CD8-positive, alpha-beta memory T cell (primary cell): ENCODE measurements at places on chromosomes 2 and 18.

DNA sequence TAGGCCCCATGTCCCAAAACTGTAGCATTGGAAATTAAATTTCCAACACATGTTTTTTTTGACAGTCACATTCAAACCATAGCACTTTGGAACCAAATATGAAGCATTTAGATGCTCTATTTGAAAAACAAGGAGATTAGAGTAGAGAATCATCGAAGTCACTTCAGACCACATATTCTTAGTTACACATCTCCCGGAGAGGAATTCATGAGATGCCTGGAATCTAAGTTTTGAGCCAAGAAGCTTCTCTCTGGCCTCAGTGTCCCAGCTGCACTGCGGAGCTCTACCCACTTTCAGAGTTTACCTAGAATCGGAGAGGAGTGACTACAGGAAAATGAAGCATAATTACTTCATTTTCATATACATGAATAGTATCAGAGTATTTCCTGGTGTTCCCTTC is 385.9 kb downstream of the TNS1 start:
- DNase-seq: no peak

- no peak for DNase-seq
These were observed 8.2 kb upstream of the FAM161A start for GRCh38 chr2:61862085-61862484.

GRCh38 chr2:119293254-119293653 is 69.6 kb downstream of the STEAP3 start:
- no peak for DNase-seq

DNA sequence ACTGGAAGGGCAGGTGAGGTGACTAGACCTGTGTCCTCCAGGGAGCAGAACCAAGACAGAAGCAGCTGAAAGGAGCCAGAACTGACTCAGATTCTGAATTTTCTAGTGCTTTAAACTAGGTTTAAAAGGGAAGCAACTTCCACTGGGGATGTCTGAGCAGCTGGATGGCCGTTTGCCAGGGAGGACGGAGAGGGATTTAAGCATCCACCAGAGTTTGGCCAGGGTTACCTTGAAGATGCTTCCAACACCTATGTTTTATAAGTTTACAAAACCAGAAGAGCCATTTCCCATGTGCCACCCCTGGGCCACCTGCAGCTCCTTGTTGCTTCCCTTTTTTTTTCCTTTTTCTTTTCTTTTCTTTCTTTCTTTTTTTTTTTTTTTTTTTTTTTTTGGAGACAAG is 48.6 kb upstream of the RBM44 start:
- DNase-seq: no peak

- no peak for DNase-seq
These were observed 112.5 kb downstream of the SMAD7 start for GRCh38 chr18:48838166-48838775.

- no peak for DNase-seq
These were observed 94.0 kb downstream of the MYCN start for GRCh38 chr2:16034151-16034974.

- DNase-seq: no peak
These were observed 93.5 kb downstream of the VWA3B start for GRCh38 chr2:98180456-98180855.

GRCh38 chr2:73243884-73244570 is 9.9 kb downstream of the CCT7 start:
- DNase-seq: no peak

DNA sequence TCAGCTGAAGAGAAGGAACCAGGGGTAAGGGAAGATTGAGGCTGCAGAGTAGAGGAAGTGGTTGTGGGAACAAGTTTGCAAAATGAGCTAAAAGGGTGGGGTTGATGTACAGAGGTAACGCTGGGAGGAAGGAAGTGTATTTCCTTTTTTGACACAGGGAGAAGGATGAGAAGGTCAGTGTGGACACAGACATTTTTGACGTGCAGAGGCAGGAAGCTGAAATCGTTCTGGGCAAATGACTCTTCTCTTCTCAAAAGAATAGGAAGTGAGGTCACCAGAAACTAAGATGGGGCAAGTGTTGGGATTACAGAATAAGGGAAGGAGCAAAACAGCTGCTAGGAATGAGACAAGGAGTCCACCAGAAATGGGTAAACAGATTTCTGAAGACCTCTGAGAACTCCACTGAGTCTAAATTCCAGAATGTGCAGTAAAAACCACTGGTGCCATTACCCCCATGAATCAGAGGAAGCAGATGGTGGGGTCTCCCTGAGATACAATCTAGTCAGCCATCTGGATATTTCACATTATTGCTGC is 20.0 kb upstream of the RNF149 start:
- peak; percentile 73 for DNase-seq

GRCh38 chr2:227871375-227871791 is at the start of gene DAW1:
TSS of gene DAW1 (plus strand) at chr2:227871631. CDS start at chr2:227871690, 59 bp downstream.
- peak; percentile 66 for DNase-seq

- no peak for DNase-seq
These were observed 232.9 kb upstream of the ID2 start for GRCh38 chr2:8448824-8449556.

DNA sequence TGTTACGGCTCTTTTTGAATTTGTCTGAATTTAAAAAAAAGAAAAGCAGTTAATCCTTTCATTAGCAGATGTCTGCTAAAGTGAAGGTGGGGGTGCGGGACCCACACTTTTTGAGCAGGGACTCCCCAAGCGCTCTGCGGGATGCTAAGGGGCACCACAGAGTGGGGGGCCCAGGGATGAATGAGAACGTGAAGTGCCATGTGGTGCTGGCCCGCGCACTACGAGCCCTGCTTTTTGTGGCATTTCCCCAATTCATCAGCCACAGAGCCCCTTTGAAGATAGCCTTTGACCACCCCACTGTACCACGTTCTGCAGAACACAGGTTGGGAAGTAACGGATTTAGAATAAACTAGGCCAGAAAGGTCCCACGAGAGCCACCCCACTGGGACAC is 28.6 kb downstream of the HS1BP3 start:
- DNase-seq: no peak

DNA sequence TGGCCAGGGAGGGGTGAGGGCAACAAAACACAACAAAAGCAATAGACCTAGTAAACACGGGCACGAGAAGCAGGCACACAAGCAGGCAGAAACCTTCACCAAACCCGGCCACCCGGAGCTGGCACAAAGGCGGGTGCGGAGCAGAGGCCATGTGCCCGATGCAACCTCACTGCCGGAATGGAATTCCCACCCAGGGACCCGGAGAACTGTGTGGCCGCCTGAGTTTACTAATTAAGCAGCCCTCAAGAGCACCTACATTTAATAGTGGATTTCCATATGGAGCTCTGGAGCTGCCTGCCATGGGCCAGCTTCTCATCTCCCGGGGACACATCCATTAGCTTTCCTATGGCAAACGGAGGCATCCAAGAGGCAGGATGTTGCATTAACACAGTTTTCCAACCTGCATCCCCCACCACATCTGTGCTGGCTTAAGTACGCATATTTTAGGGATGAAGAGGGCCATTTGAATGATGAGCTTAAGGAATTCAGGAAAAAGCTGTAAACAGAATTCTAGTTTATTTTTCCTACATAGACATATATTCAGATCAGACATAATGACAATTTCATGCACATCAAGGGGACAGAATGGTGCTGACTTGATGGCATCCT is 104.5 kb upstream of the SMIM21 start:
- DNase-seq: no peak

DNA sequence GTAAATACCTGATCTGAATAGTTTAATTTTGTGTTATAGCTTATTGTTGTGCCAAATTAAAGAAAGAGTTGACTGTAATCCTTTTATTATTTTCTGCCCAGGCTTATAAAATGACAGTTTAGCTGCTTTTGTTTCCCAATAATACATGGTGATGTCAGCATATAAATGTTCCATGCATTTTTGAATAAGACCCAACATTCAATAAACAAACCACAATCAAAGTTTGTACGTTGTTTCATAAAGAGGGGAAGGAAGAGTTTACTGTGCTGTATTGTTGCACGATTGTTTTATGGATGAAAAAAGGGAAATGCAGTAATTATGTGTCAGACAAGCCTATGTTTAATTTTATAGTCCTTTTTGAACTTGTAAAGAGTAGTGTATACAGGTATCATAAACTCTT is 177.2 kb upstream of the SCN7A start:
- DNase-seq: no peak

GRCh38 chr2:120502357-120502756 is 156.4 kb downstream of the INHBB start:
- DNase-seq: no peak

DNA sequence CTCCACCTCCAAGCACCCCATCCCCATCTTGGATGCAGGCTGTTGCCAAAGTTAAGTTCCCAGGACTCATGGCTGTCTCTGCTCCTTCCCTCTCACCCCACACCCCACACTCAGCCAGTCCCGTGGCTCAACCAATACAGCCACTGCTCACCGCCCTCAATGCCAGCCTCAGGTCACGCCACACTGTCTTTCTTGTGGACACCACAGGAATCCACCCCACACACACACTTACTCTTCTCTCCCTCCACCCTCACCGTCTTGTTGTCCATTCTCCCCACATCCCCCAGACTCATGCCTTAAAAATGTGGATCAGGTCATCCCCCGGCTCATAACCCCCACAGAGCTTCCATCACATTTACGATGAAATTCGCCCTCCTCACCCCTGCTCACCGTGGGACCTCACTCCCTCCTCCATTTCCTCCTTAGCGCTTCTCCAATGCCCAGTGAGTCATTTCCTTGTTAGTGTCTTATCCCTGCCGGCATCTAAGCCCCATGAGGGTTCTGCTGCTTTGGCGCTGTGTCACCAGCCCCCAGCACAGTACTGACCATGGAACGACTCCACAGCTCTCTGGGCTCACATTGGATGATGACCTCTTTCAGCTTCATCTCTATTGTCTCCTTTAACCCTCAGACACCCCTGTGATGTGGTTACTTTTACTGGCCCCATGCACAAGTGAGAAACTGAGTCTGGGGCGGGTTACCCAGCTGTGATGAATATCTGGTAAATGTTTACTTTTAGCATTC is 13.8 kb downstream of the MLPH start:
- DNase-seq: no peak

DNA sequence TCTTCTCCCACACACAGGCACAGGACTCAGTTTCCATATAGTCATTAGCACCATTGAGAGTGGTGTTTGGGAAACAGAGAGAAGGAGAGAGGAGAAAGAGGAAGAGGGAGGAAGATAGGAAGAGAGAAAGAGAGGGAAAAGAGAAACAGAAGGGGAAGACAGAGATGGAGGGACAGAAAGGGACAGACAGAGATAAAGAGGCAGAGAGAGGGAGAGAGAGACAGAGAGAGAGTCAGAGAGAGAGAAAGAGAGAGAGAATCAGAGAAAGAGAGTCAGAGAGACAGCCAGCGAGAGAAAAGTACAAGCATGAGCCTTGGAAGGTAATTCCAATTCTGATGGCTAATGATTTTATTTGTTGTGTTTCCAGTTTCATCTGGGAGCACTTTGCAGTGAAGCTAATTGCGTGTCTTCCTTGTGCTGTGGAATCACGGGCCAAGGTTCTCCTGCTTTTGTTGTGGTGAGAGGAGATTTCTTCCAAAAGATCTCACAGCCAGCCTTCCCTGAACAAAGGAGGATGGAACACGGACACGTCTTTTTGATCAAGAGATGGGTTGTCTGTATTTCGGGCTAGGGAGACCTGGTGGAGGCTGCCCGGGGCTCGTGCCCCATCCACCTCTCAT is 153.6 kb upstream of the TWIST2 start:
- no peak for DNase-seq

DNA sequence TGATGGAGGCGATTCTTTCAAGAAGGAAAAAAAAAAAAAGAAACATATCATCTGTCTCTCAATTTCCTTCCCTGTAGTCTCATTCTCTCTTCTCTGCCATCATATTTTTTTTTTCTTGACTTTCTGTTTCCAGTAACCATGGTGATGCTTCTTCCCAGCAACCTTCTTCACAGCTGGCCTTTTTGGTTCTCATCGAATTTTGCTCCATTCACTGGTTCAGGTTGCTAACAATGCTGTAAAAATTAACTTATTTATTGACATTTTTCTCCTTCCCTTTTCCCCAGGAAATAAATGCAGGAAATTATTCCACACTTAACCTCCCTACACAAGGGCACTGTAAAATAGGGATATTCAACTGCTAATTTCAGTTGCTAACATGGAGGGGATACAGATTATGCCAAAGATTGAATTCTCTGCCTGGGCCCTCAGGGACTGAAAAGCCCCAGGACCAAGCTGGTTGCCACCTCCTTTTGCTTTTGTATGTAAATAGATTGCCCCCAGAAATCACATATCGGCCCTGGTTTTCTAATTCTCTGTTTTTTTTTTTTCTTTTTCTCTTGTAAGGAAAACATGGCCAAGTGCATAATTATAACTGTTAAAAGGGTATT is 154.7 kb downstream of the MAP2 start:
- DNase-seq: no peak

- DNase-seq: no peak
These were observed 46.7 kb downstream of the SMAD7 start for GRCh38 chr18:48904091-48904490.

DNA sequence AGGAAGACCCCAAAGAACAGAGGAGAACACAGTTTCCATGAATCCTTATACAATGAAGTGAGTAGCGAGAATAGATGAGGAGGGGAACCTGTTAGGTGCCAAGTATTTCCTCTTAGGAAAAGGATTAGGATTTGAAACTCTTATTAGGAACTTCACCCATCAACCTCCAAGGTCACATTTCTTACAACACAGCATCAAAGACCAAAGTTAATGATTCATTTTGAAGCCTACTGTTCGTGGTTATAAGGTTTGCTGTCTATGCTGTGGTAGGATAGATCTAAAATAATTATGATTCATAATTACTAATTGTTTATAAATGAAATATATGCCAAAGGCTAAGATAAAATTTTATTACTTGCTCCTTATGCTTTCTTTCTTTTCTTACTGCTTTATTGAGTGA is 6.1 kb downstream of the CFAP221 start:
- no peak for DNase-seq

DNA sequence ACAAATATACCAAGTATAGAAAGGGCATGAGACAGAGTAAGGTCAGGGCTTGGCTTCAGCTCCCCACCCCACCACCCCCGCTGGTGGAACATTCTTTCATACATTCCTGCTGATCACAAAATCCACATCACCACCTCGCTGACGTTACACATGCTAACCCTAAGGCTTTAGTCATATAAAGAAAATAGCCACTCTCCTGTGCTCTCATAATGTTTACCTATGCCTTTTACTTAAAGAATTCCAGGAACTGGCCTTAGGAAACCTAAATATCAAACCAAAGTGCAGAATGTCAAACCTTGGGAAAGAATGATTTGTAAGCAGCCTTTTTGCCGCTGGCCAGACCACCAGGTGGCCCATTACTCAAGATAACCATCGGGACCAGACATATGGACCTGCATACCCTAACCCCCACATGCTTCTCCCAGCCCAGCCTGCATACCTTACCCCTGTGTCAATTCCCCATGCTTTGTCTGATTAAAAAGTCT is 136.3 kb upstream of the SLC39A10 start:
- DNase-seq: no peak
